Anterior cingulate cortex (tissue), 58 donors: ENCODE measurements at places on chromosomes 1 and 21.

- DNase-seq, result no peak
Observed at GRCh38 chr1:31909691-31910090, 28.5 kb downstream of the PTP4A2 start.

DNA sequence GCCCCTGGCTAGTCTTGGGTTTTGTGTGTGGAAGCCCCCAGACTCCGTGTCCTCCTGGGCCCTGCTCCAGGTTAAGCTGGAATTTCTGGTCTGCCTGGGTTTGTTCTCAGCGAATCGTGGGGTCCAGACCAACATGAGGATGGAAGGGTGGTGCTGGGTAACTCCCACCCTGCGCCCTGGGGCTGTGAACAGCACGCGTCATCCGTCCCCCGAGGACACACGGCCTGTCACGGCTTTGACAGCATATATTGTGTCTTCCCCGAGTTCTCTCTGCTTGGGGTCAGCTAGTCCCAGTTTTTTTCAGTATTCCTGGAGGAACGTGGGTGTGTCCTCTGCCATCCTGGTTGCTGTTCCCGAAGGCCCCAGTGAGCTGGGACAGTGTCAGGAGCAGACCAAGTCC lies 11.8 kb downstream of the GPR137B start:
- no peak for DNase-seq

- no peak for DNase-seq
Observed at GRCh38 chr1:108120163-108120562, 80.0 kb downstream of the SLC25A24 start.

DNA sequence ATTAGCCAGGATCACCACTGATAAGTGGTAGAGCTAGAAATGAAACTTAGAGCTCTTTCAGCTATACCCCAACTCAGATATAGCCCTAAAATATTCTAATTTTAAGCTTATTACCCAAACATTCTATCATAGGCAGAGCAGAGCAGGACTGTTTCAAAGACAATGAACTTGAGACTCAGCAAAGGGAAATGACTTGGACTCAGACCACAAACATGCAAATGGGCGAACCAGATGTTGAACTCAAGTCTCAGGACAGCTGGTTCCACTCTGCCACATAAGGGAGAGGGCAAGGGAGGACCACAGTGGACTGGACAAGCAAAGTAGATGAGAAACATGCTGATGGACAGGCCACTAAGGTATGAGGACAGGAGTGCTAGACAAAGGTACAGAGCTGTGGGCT lies 315.3 kb downstream of the OMA1 start:
- no peak for DNase-seq

DNA sequence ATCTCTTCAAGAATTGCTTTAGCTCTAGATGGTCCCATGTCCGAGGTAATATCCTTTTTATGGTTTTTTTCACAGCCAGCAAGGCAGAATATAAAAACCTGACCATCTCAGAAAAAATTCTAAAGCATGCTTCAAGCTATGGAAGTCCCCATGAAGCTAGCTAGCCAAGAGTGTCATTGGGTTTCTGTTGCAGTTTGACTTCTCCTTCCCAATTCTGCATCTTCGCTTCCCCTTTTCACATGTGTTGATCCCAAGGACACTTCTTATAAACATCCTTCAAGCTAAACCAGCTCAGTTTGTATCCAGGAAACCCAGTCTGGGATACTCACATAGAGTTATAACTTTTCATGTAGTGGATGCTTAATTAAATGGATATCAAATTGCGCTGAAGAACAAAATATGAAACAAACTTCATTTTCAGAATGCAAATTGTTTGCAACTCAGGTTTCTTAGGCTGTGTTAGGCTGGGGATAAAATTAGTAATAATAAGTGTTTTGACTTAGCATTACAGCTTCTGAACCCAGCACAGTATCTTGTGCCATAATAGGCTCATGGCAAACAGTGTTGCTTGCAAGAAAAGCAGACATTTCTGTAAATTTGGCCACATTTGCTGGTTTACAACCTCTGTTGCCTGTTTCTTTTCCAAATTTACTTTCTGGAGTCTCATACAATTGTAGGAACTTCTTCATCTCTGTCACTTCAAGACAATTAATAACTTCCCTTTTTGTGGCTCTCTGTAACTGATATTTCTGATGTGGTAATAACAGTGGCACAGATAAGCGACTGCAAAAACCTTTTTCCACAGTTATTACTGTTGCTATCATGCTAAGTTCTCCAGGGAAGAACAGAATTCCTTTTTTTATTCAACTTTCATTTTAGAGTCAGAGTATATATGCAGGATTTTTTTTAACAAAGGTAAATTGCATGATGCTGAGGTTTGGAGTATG lies 53.2 kb downstream of the NCAM2 start:
- no peak for DNase-seq

DNA sequence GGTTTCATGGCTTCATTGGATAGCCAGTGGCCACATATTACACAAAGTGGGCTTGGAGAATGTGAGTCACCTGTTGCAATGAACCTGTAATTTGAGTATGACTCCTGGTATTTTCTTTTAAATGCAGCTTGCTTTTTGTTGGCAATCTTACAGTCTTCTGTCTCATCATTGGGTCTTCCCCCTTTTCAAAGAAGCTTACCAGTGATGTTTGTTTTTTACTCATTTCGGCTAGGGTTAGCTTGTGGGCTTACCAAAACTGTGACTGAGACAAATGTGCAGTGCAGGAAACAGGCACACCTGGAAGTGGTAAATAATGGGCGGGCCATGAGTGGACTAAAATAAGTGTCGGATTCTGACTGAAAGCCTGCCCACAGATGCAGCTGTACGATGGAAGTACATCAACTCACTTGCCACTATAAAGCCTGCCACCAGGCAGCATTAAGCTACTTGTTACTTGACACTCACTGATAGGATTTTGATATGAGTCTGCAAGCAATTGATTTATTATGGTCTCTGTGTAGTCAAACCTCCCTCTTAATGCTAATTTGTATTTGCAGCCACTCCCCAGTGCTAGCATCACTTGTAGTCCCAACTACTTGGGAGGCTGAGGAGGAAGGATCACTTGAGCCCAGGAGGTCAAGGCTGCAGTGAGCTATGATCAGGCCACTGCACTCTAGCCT lies 4.2 kb downstream of the HHAT start:
- DNase-seq, result no peak

- no peak for DNase-seq
Observed at GRCh38 chr1:227415115-227415790, 97.0 kb upstream of the CDC42BPA start.
